ENCODE measurements at places on chromosomes 7 and 10. TPM values are rescaled to one million over a fixed set of nuclear protein-coding genes. Genes with fewer than 3 reads are reported as not detected.

Gene NDUFB2
- total RNA-seq = 505 TPM

Gene GARIN1A
- 2.4 TPM for total RNA-seq

Gene PRF1
- total RNA-seq = 1.2 TPM

Gene AKR1C1
- 14.2 TPM for total RNA-seq

Gene LRRD1
- 0.43 TPM for total RNA-seq

- DNase-seq = no peak
Measured at GRCh38 chr10:121179006-121179405, 327.8 kb downstream of the WDR11 start.

- no peak for DNase-seq
Measured at GRCh38 chr10:10589540-10590303, 427.9 kb upstream of the CELF2 start.

DNA sequence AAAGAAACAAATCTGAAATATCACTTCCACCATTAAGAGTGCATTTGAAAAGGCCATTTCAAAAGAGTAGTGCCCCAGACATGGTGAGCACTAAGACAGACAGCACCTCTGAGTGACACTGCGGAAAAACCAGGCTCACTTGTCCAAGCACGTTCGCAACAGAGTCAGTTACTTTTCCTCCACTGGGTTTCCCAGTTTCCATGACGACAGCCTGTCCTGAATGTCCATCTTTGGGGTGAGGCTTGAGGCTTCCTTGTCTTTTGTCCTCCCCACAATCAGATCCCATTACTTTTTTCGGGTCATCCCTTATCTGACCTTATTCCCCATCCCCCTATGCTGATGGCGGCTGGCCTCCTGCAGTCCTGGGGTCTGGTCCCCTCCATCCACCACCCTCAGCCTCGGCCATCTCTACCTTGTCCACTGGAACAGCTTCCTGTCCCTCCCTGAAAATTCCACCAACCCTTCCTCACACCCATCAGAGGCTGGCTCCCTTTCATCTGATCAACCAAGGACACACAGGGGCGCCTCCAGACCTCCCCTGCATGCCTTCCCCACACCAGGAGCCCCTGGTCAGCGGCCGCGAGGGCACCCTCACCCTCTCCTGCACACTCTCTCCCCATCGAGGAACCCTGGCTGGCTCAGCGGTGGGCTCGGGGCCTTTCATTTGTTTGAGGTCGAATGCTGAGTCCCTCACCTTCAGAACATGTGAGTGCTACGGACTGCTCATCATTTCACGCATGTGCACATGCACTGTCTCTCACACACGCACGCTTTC lies 363.6 kb downstream of the DNAJB6 start:
- peak; percentile 63 for DNase-seq

DNA sequence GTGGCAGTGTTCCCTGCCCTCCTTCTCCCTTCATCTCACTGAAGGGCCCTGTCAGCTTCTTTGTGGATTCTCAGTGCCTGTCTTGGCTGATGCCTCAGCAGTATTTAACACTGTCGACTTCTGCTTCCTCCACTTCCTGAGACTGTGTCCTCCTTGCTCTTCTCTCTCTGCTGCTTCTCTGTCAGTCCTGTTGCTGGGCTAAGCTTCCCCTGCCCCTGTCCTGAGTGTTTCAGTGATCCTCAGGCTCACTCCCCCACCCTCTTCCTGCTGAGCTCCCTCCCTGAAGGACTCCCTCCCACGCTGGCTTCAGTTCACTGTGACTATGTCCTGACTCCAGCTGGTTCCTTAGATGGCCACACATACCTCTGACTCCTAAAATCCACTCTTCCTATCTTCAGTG lies 64.9 kb downstream of the CREM start:
- DNase-seq = no peak

DNA sequence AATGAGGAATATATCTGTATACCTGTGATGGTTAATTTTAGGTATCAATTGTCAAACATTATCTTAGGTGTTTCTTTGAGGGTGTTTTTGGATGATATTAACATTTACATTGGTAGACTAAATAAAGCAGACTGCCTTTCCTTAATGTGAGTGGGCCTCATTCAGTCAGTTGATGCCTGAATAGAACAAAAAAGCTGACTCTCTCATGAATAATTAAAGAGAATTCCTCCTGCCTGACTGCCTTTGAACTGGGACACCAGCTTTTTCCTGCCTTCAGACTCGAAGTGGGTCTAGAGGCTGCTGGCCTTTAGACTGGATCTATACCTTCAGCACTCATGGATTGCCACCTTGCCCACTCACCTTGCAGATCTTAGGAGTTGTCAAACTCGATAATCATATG lies 117.9 kb upstream of the TMEM168 start:
- no peak for DNase-seq

- no peak for DNase-seq
Measured at GRCh38 chr10:130933008-130933390, 378.5 kb downstream of the TCERG1L start.

GRCh38 chr7:2023877-2024566 lies 208.7 kb downstream of the MAD1L1 start:
- DNase-seq = peak; percentile 69

- DNase-seq = no peak
Measured at GRCh38 chr10:129465796-129466702, 992 bp upstream of the MGMT start.

- no peak for DNase-seq
Measured at GRCh38 chr10:61821693-61822092, 79.8 kb upstream of the ARID5B start.

GRCh38 chr10:76086761-76087639 lies 655.6 kb downstream of the LRMDA start:
- no peak for DNase-seq

- DNase-seq = no peak
Measured at GRCh38 chr10:35387768-35388167, 51.5 kb downstream of the CCNY start.

DNA sequence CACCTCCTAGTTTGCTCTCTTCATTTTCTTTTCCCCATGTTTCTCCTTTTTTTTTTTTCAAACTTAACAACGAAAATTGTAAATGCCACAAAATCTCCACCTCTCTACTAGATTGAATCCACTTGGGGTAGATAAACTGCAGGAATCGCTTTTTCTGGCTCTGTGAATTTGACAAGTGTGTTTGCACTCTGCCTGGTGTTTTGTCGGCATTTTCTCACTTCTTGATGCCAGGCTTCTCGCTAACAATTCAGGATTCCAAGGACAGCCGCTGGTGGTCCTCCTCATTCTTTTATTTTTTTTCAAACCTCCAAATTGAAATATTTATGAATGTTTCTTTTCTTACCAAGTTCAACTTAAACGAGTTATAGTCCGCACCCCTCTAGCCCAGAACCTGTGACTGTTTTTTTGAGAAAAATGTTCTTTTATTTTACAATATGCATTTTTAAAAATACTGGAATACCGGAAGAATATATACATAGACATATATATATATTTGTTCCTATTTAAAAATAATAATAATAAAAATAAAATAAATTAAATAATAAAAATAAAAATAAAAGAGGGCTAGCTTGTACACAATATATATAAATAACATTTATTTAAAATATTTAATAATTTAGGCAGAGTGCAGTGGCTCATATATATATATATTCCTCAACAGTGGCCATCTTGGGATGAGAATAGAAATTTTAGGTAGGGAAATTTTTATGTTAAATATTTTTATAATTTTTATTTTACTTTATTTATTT lies 538.8 kb downstream of the TYW1 start:
- no peak for DNase-seq

DNA sequence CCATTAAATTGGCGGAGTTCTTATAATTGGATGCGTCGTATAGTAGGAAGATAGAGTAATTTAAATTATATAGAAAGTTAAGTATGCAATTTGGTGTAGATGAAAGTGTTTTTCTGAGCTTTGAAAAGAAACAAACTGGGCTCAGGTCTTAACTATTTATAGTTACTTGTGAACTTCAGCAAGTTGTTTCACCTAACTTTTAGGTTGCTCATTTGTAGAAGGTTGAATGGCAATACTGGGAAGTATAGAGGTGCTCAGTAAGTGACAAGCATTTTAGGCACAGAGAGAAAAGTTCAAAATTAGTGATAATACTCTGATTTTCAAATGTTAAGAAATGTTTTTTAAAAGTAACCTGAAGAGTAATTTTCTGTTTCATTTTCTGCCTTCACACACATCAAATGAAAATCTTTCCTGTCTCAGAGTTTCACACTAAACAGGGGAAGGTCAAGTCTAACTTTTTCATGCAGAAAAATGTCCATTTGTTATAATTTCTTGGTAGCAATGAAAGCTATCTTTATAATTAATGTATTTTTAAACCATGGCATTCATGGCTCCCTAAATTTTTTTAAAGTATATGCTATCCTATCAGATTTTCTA lies 146.5 kb downstream of the PHF14 start:
- no peak for DNase-seq

GRCh38 chr7:123975084-123975483 lies 50.0 kb downstream of the SPAM1 start:
- DNase-seq = no peak

DNA sequence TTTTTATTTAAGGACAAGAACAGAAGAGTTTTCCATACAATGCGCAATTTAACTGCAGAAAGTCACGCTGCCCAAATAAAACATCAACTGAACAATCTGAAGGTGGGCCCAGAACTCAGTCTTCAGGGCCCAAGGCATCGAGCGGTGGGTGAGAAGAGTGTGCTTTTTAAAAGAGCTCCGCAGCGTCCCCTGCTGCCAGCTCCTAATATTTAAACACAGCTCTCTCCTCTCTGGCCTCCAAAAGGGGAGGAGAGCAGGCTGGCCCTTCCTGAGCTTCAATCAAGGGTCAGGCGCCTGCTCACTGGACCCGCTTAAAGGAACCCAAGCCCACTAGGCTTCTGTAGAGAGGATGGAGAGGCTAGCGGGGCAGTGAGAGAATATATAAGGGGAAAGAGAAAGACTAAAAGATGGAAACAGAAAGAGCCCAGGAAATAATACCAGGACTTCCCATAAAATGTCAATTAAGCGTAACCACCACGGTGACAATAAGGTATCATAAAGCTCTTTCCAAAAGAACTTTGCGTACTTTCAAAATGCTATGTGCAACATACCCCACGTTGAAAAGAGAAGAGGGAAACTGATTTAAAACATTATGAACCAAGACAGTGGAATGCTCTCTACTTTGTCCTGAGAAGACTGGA lies 2.8 kb downstream of the FAM53B start:
- peak; percentile 93 for DNase-seq

DNA sequence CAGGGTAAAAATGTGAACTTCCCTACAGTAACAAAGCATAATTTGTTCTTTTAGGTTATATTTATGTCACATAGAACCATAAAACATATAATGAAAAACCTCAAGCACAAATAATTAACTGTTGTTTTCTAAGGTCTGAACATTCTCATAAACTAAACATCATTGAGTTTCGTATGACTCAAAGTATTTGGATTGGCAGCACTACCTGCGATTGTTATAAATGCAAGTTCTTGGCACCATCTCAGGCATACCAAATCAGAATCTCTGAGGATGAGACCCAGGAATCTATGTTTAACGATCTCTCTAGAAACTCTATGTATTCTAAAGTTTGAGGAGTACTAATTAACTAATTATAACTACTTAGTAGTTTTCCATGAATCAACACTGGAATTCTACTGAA lies 22.5 kb downstream of the ORC5 start:
- no peak for DNase-seq

DNA sequence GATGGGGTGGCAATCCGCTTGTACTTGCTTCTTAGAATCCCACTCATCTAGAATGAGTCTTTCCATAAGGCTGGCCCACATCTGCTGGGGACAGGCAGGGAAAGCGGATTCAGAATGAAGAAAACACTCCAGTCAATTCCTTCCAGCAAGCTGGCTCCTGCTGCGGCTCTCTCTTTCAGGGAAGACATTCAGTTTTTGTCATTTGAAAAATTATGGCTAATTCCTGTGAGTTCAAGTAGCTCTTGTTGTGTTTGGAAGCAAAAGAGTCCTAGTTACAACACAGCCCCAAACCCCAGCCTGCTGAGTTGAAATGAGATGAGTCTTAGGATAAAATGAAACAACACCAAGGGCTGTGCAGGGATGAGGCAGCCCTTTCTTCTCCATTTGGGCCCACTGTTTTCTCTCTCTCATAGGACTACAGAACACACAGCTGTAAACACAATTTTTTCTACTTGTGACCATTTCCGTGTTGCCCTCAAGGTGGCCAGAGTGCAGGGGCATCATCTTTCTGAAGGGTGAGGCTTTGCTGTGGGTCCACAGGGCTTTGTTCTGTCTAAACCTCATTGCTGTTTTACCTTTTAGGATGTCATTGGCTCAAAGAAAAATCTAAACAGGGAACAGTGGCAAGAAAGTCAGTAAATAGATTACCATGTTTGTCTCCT lies 90.8 kb upstream of the EEPD1 start:
- DNase-seq = no peak

DNA sequence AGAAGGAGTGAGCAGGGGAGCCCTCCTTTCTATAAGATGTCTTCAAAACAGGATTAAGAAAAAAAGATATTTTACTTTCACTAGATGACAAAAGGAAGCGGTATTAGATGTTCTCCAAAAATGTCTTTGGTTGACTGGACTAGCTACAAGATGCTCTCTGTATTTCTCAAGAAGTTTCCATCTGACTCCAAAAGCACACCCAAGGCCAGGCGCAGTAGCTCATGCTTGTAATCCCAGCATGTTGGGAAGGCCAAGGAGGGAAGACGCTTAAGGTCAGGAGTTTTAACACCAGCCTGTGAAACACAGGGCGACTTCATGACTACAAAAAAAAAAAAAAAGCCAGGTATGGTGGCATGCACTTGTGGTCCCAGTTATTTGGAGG lies 84.5 kb downstream of the PIP4K2A start:
- no peak for DNase-seq

- DNase-seq = no peak
Measured at GRCh38 chr10:84290235-84290634, 38.2 kb upstream of the CCSER2 start.

GRCh38 chr7:474605-475424 lies 44.8 kb downstream of the PDGFA start:
- DNase-seq = no peak

GRCh38 chr7:50210706-50211115 lies 93.8 kb upstream of the IKZF1 start:
- no peak for DNase-seq
